Activated T-cell treated with anti-CD3 and anti-CD28 coated beads, Interleukin-2, amount 50 U/mL, for 48 hours (primary cell): ENCODE measurements at places on chromosomes 11 and 22.

DNA sequence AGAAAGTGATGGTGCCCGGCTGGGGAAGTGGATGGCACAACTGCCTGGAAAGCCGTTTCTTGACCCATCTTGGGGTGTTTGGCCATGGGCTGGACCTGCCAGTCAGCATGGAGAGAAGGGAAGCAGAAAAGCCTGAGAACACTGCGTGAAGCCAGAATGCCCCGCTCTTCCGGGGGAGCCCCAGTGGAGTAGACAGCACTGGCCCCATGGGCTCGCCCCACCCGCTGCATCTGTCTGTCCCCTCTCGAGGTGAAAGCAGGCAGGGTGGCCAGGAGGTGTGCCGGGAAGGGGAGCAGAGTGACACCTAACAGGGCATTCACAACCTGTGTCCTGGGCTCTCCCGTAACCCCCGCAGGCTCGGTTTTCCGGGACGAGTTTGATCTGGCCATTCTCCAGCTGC is 57.1 kb upstream of the TBCEL start:
- no peak for DNase-seq

DNA sequence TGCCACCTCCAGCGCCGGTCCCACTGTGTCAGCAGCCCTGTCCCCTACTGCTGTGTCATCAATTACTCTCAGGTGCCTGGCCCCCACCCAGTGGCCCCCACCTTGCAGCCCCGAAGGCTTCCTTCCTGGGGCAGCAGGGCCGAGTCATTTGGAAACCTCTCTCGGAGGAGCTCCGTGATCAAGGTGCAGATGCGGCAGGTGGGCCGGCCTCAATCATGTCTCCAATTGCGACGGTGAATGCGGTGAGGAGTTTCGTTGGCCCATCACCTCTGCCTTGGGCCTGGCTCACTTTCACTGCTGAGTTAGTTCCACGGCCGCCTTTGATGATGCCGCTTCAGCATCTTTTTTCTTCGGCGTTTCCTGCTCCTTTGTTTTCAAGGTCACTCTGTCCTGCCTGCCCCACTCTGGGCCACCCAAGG is 11.3 kb upstream of the CXCR5 start:
- DNase-seq = no peak

DNA sequence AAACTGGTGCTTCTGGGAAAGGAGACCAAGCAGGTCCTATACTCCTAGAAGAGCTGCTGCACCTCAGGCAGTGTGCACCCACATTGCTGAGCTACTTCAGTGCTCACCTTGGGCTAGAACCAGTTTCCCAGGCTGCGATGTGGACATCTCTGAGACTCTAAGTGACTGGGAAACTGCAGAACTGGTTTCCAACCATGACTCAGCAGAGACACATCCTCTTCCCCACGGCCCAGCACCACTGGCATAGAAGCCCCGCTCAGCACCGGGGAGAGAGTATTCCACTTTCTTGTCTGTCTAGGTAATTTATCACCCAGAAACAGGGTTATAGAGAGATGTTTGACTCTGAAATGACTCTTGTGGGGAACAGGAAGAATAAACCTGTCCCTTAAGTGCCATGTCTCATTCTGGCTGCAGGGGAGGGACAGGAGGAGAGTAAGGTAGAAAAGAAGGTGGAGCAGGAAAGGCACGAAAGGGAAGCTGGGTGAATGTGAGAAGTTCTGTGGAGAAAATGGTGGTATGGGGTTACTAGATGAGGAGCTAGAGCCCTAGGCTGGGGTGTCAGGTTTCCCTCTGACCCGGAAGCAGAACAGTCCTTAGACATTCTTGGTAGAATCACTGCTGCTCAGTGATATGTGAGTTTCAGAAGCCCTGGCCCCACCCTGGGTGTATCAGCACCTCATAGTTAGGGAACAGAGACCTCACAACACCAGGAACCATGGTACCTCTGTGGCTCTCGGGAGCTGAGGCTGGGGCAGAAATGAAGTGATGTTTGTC is 340.4 kb upstream of the NCAM1 start:
- no peak for DNase-seq

GRCh38 chr11:85723088-85723487 is 37.1 kb upstream of the CCDC89 start:
- no peak for DNase-seq

DNA sequence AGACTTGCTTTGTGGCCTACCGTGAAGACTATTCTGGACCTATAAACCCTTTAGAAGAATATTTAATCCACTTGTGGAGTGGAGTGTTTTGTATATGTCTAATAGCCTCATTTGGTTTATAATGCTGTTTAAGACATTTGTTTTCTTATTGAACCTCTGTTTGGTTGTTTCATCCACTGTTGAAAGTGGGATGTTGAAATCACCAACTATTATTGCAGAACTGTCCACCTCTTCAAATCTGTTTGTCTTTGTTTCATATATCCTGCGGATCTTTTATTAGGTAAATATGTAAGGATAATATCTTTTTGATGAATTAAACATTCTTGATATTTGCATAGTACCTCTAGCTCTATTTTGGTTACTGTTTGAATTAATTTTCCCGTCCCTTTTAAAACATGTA is 49.1 kb downstream of the XKR3 start:
- DNase-seq = no peak

DNA sequence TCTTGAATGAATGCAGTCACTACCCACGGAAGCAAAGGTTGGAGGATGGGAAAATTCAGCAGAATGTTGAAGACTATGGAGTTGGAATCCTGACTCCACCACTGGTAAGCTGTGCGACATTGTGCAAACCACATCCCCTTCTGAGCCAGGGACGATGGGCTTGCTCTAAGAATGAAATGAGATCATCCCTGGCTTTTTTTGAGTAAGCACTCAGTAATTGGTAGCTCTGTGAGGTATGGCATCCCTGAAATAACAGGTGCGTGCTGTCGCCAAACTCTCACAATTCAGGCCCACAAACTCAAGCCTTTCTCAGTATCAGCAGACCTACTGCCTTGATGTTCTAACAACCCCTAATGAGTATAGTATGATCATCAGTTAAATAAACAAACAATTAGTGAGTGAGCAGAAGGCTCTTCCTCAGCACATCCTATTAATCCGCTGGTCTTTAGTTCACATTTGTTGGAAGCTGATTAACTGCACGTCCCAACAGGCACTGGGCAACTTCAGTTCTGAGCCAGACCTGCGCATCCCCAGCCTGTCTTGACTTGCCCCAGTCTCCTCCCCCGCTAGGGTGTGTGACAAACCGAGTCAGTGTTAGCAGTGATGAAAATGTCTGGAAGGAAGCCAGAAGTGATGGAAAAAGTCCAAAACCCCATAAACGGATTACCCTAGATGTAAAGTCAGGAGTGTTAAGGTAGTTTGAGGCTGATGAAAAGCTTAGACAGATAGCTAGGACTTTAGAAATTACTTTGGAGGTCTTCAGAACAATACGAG is 235.5 kb downstream of the GRIK4 start:
- no peak for DNase-seq

DNA sequence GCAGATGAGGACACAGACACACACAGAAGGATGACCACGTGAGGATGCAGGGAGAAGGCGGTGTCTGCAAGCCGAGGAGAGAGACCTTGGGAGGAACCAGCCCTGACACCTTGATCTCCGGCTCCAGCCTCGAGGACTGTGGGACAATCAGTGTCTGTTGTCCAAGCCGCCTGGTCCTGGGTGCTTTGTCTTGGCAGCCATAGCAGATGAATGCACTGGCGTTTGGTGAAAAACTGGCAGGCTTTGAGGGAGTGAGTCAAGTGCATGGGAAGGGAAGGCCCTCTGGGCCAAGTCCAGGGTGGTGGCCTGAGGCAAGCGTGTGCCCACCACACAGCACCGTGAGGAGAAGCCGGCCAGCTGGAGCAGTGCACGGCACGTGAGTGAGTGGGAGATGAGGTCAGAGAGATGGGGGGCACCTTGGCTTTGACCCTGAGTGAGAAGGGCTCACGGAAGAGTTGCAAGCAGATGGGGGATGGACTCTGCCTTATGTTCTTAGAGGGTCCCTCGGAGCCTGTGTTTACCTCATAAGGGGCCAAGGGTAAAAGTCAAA is 12.4 kb upstream of the BRSK2 start:
- DNase-seq = no peak

DNA sequence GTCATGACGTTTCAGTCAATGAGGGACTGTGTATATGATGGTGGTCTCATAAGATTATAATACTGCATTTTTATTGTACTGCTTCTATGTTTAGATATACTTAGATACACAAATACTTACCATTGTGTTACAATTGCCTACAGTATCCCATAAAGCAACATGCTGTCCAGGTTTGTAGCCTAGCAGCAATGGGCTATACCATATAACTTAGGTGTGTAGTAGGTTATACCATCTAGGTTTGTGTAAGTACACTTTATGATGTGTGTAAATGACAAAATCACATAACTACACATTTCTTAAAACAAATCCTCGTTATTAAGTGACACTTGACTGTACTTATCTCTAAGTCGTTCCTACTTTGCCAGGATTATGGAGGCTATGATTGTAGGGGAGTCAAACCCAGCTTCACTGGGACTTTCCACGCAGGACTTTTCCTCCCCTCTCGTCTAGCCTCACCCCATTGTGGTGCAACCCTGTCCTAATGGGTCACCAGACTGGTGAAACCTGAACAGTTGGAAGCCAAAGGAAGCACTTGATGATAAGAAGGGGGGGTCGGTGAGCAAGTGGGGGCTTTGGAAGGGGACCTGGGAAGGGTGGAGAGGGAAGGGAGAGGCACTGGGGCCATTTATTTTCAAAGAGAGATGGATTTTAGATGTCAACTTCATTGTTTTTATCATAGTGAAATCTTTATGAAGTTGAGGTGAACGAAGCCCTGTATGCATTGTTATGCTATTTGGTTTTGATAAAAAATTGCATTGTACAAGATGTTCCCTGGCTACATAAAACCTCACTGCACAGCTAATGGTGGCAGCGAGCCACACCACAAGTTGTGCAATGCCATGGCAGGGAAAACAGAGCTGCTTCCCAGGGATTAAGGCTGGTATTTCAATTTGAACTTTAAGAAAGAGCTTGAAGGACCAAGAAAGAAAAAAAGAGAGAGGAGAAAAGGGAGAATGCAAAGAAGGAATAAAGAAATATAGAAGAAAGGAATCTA is 129.1 kb downstream of the EHF start:
- DNase-seq = no peak

DNA sequence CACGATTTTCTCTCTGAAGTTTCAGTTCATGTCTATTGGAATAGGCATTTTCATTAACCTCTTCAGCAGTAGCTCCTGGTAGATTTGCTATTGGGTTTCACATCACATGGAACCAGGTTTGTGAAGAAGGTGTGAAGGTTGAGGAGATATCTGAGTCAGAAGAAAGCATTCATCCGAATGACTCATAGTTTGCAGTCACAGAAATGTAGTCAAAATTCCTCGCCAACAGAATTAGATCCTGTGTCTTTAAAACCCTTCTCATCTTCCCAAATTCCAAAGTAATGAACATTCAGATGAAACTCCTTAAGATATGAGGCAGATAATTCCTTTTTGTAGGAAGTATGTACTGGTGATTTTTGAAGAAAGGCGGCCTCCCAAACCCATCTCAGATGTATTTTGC is 125.0 kb upstream of the LARGE1 start:
- no peak for DNase-seq

DNA sequence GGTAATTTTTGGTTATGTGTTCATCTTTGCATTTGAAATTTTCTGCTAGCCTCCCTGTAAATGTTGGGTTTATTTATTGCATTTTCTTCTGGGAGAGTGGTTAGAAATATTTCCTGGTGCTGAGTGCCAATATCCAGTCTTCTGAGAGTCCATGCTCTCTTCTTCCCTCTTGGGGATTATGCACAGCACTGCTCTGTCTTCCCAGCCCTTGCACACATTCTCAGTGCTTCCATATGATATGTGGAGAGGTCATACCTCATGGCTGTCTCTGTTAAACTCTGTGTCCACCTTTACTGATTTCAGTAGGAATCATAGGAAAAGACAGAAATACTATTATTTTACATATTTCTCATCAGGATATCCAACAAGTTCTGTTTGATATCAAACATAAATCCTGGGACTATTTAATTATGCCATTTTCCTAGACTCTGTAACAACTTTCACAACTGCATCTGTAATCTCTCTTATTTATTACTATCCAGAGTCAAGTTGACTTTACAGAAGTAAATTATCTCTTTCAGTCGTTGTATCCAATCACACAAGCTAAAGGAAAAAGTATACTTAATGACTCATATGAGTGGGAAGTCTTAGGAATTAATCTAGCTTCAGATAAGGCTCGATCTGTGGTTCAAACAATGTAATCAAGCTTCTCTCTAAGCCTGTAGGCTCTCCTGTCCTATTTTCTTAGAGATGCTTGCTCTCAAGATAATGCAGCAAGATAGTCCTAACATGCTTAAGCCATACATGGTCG is 2.7 kb upstream of the NXPE1 start:
- DNase-seq = no peak

- DNase-seq = no peak
These were observed 6.6 kb downstream of the PRODH start for GRCh38 chr22:18929459-18929858.

GRCh38 chr11:28738549-28738948 is 630.4 kb downstream of the METTL15 start:
- DNase-seq = no peak

DNA sequence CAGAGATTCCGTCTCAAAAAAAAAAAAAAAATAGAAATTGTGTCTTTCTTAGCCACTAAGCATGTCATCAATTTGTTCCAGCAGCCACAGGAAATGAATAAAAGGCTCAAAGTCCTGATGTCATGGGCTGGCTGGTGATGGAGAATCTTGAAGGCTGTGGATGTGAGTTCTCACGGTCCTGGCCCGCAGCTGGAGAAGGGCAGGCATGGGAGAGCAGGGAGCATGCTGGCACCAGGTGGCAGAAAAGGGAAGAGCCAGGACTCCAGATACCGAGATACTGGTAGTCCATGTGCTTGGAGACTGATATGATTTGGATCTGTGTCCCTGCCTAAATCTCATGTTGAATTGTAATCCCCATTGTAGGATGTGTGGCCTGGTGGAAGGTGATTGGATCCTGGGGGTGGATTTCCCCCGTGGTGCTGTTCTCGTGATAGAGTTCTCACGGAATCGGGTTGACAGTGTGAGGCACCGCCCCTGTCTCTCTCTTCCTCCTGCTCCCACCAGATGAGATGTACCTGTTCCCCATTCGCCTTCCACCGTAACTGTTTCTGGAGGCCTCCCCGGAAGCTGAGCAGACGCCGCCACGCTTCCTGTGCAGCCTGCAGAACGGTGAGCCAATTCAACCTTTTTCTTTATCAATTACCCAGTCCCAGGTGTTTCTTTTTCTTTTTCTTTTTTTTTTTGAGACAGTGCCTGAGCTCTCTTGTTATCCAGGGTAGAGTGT is 18.1 kb downstream of the MRGPRD start:
- no peak for DNase-seq

DNA sequence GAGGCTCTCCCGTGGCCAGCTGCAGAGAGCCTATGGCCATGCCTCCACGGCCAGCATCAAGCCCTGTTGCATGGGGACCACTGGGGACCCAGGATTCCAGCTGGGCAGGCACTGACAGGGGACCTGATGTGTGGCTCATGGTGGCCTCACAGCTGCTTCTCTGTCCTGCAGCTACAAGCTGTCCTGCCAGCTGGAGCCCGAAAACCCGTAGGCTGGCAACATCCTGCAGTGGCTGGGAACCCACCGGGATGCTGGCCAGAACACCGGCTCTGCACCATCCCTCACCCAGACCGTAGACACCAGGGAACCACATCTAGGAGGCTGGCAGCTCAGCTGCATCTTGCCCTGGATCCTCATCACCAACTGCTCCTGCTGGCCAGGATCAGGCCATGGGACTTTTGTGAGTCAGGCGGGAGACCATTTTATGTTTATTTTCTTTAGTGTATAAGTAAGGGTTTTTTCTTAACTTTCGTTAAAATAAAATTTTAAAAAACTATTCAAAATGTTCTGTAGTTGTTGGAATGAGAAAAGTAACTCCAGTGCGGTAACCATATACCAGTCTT is 7.9 kb downstream of the RGL4 start:
- no peak for DNase-seq
